ENCODE measurements at places on chromosomes 5 and 9. TPM values are rescaled to one million over a fixed set of nuclear protein-coding genes. Genes with fewer than 3 reads are reported as not detected.

- no peak for DNase-seq
These were observed 81.8 kb upstream of the MAP3K1 start for GRCh38 chr5:56733580-56733979.

The SYNPO gene
- 174 TPM for total RNA-seq

The LCN6 gene
- total RNA-seq: 16.2 TPM

GRCh38 chr5:179264053-179264782 is 81.0 kb downstream of the ADAMTS2 start:
- peak; percentile 62 for DNase-seq

DNA sequence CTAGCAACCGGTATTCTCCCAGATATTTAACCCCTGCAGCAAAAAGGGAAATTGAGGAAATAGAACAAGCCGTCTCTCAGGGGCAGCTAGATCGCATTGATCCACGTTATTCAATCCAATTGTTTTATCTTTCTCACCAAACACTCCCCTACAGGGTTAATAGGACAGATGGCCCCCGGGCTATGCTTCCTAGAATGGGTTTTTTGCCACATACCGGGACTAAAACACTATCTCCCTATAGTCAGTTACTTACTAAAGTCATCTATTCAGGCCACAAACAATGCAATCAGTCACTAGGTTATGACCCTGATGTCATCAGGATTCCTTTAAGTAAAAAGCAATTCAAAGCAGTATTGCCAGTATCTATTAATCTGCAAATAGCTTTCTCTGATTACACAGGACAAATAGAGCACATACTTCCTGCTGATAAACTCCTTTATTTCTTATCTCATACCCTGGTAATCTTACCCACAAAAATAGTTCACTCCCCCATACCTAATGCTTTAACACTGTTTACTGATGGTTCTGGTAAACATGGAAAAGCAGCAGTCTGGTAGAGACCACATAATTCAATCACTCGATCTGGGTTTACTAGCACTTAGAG is 159.0 kb downstream of the CPLANE1 start:
- no peak for DNase-seq

The ACTL7A gene
- total RNA-seq: not detected

The CNTRL gene
- 12.7 TPM for total RNA-seq

DNA sequence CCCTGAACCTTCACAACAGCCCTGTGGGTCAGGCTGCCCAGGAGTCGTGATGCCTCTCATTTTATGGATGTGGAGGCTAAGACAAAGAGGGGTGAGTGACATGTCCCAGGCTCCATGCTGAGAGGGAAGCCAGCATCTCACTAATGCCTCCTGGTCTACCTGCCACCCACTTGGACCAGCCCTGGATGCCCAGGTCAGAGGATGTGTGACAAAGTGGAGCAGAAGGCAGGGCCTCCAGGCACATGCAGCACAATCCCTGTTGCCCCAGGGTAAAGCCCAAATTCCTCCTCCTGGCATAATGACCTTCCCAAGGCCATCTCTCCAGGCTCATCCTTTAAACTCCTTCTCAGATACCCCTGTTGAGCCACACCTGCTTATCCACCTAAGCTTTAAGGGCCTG is 51.4 kb upstream of the XPA start:
- DNase-seq: no peak

The GFPT2 gene
- 187 TPM for total RNA-seq

The BAAT gene
- total RNA-seq: not detected
